Smooth muscle cell of the coronary artery (primary cell): ENCODE measurements at places on chromosomes 1 and 21. TPM values are rescaled to one million over a fixed set of nuclear protein-coding genes. Genes with fewer than 3 reads are reported as not detected.

Gene AVPR1B
- total RNA-seq, result not detected in 2 replicates

Gene PGBD5
- total RNA-seq, result under 0.01 and 0.59 TPM in 2 replicates

Gene SPTA1
- 0.12 TPM in 1 of 2 replicates, not detected in the other for total RNA-seq

Gene NFIA
- 4.6 and 7.0 TPM in 2 replicates for total RNA-seq

Gene CLDN14
- 0.12 and 5.5 TPM in 2 replicates for total RNA-seq

Gene MMEL1
- total RNA-seq, result 0.60 TPM in 1 of 2 replicates, not detected in the other

Gene IFNLR1
- total RNA-seq, result not detected in 2 replicates

Gene PEAR1
- total RNA-seq, result 1.8 and 6.8 TPM in 2 replicates

Gene TRPM2
- under 0.01 TPM in 1 of 2 replicates, not detected in the other for total RNA-seq

Gene SPRR2F
- not detected in 2 replicates for total RNA-seq

Gene FAM72B
- 0.90 and 2.1 TPM in 2 replicates for total RNA-seq

Gene GIPC2
- 0.15 and 0.59 TPM in 2 replicates for total RNA-seq

Gene SPRR2A
- total RNA-seq, result not detected in 2 replicates

Gene FAM167B
- total RNA-seq, result 1.6 and 2.7 TPM in 2 replicates

Gene LINGO4
- not detected in 2 replicates for total RNA-seq

Gene LCE1E
- total RNA-seq, result not detected in 2 replicates

Gene DMAP1
- 23.5 and 32.3 TPM in 2 replicates for total RNA-seq

Gene AKNAD1
- total RNA-seq, result not detected in 2 replicates

Gene MFAP2
- total RNA-seq, result 25.4 and 79.5 TPM in 2 replicates

Gene HRNR
- not detected in 2 replicates for total RNA-seq

Gene CCDC28B
- 8.2 and 33.6 TPM in 2 replicates for total RNA-seq

Gene TMEM81
- total RNA-seq, result 0.83 and 2.5 TPM in 2 replicates

Gene GRHL3
- total RNA-seq, result not detected in 2 replicates

Gene RHBDL2
- 0.59 and 0.60 TPM in 2 replicates for total RNA-seq

Gene S100A16
- total RNA-seq, result 98.3 and 375 TPM in 2 replicates

Gene ESPN
- total RNA-seq, result under 0.01 TPM in 1 of 2 replicates, not detected in the other

Gene CTTNBP2NL
- total RNA-seq, result 4.0 and 12.9 TPM in 2 replicates

Gene MIGA1
- 7.8 and 9.7 TPM in 2 replicates for total RNA-seq

Gene OR2L8
- total RNA-seq, result not detected in 2 replicates

Gene C1QB
- total RNA-seq, result not detected in 2 replicates

Gene DSCAM
- total RNA-seq, result not detected in 2 replicates

Gene RABIF
- 5.7 and 8.2 TPM in 2 replicates for total RNA-seq

Gene OR6K3
- total RNA-seq, result not detected in 2 replicates

Gene RGS8
- total RNA-seq, result not detected in 2 replicates

Gene TMEM82
- total RNA-seq, result not detected in 2 replicates
